ENCODE measurements at places on chromosomes 6 and 20.

DNA sequence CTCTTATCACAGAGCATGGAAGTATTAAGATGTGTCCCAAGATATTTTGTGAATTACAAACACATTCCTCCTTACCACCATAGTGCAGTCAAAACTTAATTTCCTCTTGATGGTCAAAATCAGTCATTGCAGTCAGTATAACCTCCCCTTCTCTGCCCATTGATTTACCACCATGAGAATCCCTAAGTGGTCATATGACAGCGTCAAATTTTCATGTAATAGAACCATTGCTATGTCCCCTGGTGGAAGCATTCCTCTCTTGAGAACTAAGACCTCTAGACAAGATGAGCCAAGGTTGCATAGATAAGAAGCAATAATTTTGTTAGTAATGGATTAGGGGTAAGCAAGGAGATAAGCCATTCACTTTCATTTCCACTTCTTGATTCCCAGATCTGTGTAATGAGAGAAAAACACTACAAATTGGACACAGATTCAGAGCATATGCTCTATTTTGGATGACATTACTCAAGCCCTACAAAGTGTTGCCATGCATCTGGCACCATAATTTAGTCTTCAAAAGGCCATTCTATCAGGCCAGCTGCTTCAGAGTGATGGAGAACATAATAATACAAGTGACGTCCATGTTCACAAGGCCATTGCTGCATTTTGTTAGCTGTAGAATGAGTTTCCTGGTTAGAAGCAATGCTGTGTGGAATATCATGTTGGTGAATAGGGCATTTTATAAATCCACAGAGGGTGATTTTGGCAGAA is 49.6 kb upstream of the PDE7B start:
- no peak for DNase-seq

- DNase-seq, result peak; percentile 73
Measured at GRCh38 chr20:50354721-50355589, 155.2 kb upstream of the PTPN1 start.

DNA sequence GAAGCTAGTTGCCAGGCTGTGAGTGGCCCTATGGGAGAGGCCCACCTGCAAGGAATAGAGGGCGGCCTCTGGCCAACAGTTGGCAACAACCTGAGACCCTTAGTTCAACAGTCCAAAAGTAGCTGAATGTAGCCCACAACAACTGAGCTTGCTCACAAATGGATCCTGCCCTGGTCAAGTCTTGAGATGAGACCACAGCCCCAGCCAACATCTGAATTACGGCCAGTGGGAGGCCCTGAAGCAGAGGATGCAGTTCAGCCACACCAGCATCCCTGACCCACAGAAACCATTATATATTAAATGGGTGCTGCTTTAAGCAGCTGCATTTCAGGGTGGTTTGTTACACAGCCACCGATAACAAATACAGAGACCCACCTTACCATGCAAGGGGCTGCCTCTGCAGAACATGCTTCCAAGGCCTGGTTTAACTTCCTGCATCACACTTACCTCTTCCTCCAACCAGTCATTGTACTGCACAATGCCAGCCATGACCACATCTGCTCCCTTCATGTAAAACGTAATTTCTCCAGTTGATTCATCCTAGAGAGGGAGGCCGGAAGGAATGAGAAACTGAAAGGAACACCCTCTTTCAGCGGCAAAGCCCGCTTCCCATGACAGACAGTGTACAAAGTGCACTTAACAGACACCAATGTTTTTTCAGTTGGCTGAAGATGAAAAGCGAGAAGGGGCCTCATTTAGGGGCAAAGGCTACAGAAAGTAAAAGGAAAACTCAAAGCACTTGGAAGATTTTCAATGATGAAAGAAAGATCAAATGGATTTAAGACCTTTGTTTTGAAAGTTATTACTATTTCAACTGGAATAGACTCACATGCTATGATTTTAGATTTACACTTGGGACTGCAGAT is 86.2 kb upstream of the NFATC2 start:
- no peak for DNase-seq

GRCh38 chr6:162726947-162727321 is 632 bp downstream of the PRKN start:
- no peak for DNase-seq

DNA sequence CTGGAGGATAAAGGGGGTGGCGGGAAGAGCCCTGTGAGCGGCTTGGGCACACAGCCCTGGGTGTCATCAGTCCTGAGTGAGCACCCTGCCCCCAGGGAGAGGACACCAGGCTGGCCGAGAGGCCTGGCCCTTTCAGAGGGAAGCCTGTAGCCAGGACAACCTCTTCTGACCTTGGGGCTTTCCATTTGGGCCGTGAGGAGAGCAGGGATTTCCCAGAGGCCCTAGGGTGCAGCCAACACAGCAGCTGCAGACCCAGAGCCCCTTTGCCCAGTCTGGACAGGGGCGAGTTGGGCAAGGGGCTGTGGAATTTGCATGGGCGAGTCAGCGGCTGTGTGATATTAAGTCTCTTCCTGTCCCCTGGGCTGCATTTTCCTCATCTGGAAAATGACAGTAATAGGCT is 6.3 kb downstream of the MAP1LC3A start:
- DNase-seq, result no peak

Measured in left lung (tissue), 14 donors.